Purkinje cell (primary cell): ENCODE measurements at places on chromosomes 3 and 15. TPM values are rescaled to one million over a fixed set of nuclear protein-coding genes. Genes with fewer than 3 reads are reported as not detected.

Gene COLQ
- not detected in 2 replicates for polyA plus RNA-seq

Gene EDC3
- polyA plus RNA-seq: 3.7 and 5.3 TPM in 2 replicates

Gene ALDH1A3
- polyA plus RNA-seq: 37.4 and 43.8 TPM in 2 replicates

Gene PLAAT1
- polyA plus RNA-seq: 1.6 and 8.3 TPM in 2 replicates

Gene NFKBIZ
- polyA plus RNA-seq: 0.94 and 2.3 TPM in 2 replicates

Gene SLCO2A1
- not detected in 2 replicates for polyA plus RNA-seq

Gene CNTN6
- polyA plus RNA-seq: 39.2 and 47.8 TPM in 2 replicates

Gene GRAMD1C
- polyA plus RNA-seq: 2.7 and 20.1 TPM in 2 replicates

Gene IL17RD
- 0.56 and 0.63 TPM in 2 replicates for polyA plus RNA-seq

Gene FILIP1L
- polyA plus RNA-seq: 2.6 TPM in 1 of 2 replicates, not detected in the other

Gene LCTL
- polyA plus RNA-seq: 0.39 TPM in 1 of 2 replicates, not detected in the other

Gene SLC38A3
- 0.16 and 4.2 TPM in 2 replicates for polyA plus RNA-seq

Gene DPPA2
- not detected in 2 replicates for polyA plus RNA-seq

Gene AADACL2
- not detected in 2 replicates for polyA plus RNA-seq
